ENCODE measurements at places on chromosomes 2 and 18.
A peak's percentile ranks its signal among the peaks of the same experiment; 100 is the strongest.

DNA sequence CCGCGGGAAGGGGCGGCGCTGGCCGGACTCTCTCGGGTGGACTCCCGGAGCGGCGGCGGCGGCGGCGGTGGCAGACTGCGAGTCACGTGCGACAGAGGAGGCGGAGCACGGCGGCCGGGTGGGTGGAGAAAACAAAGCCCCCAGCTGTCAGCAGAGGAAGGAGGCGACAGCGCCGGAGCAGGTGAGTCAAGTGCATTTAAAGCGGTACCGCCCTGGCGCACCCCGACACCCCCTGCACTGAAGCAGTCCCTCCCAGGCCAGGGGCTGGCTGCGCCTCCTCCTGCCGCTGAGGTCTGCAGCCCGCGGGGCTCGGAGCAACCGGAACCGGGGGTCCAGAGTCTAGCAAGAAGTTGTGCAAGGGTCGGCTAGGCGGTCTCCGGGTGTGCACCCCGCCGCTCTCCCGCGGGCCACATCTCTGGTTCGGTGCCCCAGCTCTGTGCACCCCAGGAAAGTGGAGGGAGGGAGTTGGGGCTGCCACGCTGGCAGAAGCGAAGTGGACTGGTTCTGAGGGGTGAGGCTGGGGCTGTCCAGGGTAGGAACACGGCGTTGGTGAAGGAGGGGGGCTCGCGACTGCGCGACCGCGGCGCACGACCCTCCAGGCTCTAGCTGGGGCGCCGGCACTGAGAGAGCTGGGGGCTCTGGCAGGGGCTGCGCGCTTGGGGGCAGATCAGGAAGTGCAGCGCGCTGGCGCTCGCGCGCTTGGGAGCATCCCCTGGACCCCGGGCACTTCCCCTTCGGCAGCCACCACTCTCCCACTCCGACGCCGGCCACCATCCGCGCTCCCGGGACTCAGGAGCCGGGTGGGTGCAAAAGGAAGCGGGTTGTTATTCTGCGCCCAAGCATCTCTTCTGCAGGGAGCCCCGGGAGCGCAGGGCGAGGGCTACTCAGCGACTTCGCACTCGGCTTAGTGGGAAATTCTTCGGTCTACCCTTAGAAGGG lies 64.0 kb upstream of the MAPRE2 start:
- DNase-seq, result peak; percentile 63

- no peak for DNase-seq
Measured at GRCh38 chr2:172977270-172978062, 98.2 kb upstream of the MAP3K20 start.

- no peak for DNase-seq
Measured at GRCh38 chr2:25606892-25607291, 66.5 kb downstream of the DTNB start.

DNA sequence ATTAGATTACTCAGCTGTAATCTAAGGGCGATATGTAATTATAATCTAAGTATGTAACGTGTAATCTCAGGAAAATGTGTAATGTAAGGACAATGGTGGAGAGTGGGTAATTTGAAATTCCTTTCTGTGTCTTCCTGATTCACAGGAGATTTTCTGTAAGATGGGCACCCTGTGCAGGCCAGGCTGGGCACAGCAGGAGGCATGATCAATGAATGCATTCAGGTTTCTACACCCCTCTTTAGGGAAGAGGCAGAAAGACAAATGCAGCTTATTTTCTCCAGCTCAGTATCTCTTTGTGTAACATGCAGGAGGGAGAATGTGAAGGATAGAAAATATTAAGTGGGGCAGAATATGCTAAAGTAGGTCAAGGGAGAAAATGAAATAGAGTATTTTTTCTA lies 320.1 kb downstream of the PIK3C3 start:
- no peak for DNase-seq

DNA sequence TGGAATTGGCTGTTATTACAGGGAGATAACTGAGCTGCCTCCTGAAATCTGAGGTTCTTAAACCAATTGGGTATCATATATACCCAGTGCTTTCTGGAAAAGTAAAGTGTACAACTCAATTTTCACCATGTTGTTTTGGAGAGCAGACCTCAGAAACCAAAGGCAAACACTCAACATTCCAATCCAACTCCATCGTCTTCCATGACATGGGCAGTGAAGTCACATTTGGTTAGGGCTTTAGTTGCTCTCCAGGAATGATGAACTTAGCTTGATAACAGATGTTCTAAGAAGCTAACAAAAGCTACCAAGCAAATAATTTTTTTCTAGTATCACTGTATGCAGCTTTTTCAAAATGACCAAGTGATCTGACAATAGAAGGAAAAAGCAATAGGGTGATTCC lies 107.0 kb upstream of the SLC35G4 start:
- no peak for DNase-seq

DNA sequence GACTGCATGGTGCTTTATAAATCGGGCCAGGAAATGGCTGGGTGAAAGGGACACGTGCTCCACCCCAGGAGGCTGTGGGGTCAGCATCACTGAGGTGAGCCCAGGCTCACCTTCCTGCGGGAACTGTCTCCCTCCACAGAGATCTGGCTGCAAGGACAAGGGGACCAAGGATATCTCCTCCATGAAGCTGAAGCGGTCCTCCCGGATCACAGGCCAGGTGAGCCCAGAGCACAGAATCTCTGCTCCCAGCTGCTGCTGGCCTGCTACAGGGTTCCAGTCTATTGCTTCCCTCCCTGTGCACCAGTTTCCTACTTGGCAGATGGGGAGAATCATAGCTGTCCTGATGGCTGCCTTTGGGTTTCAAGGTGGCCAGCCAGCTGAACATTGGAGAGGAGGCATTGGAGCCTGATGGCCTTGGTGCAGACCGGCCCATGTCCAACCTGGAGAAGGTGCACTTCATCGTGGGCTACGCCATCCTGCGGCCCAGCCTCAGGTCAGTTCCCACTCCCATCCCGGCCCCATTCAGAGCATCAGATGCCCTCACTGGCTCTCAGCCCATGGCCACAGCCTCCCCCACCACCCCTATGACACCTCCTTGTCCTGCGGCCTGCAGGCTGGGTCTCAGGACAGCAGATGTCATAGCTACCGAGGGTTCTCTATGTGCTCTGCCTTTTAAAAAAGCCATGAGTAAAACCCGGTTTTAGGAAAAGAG lies 33.7 kb upstream of the GPR17 start:
- DNase-seq, result no peak

DNA sequence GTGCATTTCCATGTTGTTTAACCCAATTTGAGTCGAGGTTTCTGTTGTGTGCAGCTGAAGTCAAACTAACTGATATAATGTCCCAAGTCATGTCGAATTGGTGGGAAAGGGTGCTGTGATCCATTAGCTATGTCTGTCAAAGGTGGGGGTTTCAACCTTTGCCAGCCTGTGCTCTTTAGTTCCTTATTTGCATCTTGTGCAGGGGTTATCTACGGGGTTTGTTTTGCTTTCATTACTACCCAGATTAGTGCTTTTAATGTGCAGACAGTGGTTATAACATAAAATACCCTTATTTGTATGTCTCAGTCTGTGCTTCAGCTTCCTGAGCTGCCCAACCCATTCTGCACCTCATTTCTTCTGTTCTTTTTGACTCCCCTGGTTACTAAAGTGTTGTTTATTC lies 271.9 kb upstream of the CXCR4 start:
- no peak for DNase-seq

- no peak for DNase-seq
Measured at GRCh38 chr2:57696016-57696415, 350.6 kb upstream of the VRK2 start.

- DNase-seq, result no peak
Measured at GRCh38 chr18:22695674-22696073, 237.5 kb upstream of the RBBP8 start.

GRCh38 chr2:9594366-9595054 lies 36.3 kb downstream of the YWHAQ start:
- DNase-seq, result no peak

DNA sequence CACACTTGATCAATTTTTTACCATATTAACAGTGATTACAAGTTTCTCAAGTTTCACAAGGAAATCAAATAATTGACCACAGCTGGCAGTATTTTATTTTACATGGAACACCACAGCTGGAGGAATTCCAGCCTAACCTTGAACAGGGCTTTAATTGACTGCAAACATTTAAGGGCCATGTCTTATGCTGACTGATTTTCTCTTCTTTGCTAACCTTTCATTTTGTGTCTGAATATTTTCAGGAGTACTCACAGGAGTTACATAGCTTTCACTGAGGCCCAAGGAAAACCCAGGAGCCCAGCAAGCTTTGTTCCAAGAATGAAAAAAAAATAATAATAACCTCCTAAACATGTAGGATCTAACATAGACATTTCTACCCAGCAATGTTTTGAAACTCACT lies 49.6 kb downstream of the FRZB start:
- DNase-seq, result no peak

- no peak for DNase-seq
Measured at GRCh38 chr2:185245806-185246205, 492.8 kb upstream of the FSIP2 start.

- no peak for DNase-seq
Measured at GRCh38 chr18:36610661-36611060, 218.1 kb downstream of the TPGS2 start.

GRCh38 chr2:191927319-191927867 lies 80.5 kb upstream of the CAVIN2 start:
- no peak for DNase-seq

GRCh38 chr2:171557363-171557762 lies 35.1 kb downstream of the CYBRD1 start:
- no peak for DNase-seq

DNA sequence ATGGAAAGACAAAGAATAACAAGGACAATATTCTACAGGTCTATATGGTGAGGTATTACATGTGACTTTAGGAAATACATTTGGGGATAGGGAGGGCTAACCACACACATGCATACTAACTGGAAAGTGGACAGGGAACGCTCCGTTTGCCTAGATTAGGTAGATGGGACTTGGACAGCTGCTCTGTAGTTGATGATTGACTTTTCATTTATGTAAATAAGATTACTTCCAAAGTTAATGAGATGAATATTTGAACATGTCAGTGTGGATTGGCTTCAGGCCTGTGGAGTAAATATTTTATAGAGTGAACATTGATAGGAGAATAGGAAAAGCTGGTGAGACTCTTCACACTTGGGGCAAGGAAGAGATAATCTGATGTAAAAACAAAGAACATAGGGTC lies 142.0 kb downstream of the NCK2 start:
- no peak for DNase-seq

GRCh38 chr2:20224716-20225293 lies at the start of gene SDC1:
Gene SDC1, minus strand, starts transcription at chr2:20225130. Its CDS starts 263 bp downstream, at chr2:20224867.
- DNase-seq, result no peak

DNA sequence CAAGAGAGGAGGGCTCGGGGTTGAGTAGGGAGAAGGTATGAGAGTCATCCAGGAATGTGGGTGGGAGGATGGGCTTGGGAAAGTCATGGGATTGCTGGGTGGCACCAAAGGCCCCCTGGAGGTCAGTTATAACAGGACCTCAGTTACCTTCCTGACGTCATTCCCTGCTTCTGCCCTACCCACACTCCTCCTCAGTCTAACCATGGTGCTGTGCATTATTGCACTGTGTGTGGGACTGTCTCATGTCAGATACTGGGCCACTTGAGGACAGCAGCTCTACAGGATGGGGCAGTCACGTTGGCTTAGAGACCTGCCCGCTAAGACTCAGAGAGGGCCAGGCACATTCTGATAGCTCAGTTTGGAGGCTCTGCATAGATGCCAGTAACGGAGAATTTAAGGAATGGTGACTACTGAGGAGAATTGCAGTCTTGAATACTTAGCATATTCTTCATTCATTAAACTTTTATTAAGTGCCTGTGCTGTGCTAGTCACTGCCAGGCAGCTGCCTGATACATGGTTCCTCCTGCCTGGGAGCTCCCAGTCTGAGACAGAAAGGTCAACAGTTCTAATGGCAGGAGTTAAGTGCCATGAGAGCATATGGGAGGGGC lies 90.5 kb downstream of the LAMA3 start:
- DNase-seq, result no peak

DNA sequence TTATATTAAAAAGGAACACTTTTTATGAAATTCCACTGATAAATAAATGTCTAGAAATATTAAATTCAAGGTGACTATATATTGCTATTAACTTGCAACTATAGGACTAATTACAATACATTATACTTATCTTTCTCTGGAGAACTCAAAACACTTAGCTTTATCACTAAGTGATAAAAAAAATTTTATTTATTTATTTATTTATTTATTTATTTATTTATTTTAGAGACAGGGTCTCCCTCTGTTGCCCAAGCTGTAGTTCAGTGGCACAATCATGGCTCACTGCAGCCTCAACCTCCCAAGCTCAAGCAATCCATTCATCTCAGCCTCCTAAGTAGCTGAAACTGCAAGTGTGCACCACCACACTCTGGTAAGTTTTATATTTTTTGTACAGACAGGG lies 451.1 kb downstream of the DSC3 start:
- no peak for DNase-seq

DNA sequence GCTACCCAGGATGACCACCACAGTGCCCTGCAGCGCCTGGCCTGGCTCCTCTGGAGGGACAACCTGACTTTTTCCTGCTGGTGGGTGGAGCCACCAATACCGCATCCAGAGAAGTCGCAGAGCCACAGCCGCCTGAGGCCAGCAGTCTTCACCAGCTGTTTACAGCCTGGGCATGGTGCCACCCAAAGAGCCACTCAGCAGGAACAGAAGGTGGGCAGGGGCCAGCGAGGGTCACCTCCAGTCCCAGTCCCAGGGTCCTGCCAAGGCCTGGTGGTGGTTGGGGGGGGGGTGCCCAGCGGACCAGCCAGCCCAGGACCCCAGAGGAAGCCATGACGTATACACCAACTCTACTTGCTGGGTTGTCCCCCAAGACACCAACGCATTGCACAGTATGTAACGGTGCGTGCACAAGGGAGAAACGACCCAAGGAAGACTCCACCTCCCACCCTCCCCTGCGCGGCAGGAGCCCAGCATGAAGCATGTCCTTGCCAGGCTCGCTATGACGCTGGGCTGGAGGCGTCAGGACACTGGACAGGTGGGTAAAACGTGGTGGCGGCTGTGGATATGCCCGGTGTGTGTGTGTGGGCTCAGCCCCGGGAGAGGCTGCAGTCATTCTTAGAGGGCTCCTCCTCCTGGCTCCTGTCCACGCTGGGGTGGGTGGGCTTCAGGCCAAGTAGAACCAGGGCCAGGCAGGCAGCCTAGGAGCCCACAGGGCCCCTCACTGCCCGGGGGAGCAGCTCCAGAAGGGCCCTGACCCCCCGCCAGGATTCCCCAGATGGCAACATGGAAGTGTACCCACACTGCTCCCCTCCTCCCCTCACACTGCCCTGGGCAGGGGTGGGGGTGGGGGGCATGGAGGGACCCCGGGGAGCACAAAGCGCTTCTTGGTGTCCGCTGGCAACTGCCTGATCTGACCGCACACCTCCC lies 49.3 kb downstream of the HS6ST1 start:
- no peak for DNase-seq

GRCh38 chr2:97931858-97932225 lies 63.9 kb downstream of the TMEM131 start:
- DNase-seq, result no peak

GRCh38 chr2:213279116-213279620 lies 5.1 kb upstream of the SPAG16 start:
- no peak for DNase-seq
